Immature natural killer cell (primary cell): ENCODE measurements at places on chromosomes 6 and 20.

- no peak overlapping the region for H3K27ac ChIP-seq
- H3K36me3 ChIP-seq: peaks cover 4% of the 10 kb centered on the region
- no peak for DNase-seq
- H3K4me1 ChIP-seq: peaks cover 6% of the 10 kb centered on the region
Measured at GRCh38 chr20:58237318-58238132, 9.1 kb upstream of the ANKRD60 start.

- H3K27me3 ChIP-seq: peaks cover 3% of the 10 kb centered on the region
- no peak overlapping the region for H3K27ac ChIP-seq
Measured at GRCh38 chr20:51610761-51611624, 68.5 kb upstream of the NFATC2 start.

- no peak overlapping the region for H3K4me3 ChIP-seq
- H3K4me1 ChIP-seq: no peaks in the 10 kb centered on the region
- no peak overlapping the region for H3K27ac ChIP-seq
- no peaks in the 10 kb centered on the region for H3K36me3 ChIP-seq
- H3K27me3 ChIP-seq: peaks cover 7% of the 10 kb centered on the region
Measured at GRCh38 chr20:49559411-49560081, 8.4 kb downstream of the PTGIS start.

DNA sequence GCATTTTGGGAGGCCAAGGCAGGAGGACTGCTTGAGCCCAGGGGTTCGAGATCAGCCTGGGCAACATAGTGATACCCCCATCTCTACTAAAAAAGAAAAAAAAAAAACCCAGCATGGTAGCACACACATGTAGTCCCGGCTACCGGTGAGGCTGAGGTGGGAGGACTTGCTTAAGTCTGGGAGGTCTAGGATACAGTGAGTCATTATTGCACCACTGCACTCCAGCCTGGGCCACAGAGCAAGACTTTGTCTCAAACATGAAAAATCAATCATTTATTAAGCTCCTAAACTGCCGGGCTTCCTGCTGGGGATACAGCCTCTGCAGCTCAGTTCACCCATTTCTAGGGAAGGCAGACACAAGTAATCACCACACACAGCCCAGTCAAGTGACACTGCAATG, 7.3 kb upstream of the USP45 start:
- no peak overlapping the region for H3K4me3 ChIP-seq
- DNase-seq: no peak
- peaks cover 18% of the 10 kb centered on the region for H3K4me1 ChIP-seq

DNA sequence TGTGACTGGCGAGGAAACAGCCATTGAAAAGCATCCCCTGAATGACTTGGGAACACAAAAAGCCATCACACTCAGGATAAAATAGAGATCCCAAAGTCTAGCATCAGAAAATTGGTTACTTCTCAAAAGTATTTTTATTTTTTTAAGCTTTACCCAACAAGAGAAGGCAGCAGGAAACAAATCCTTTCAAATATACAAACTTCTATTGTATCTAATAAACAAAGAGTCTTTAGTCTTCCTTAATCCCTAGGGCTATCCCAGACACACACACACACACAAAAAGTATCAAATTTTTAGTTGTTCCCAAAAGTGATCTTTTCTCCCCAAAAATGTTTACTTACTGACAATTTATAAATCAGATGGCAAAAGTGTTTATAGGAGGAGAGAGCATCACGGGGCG, 33.2 kb upstream of the MARCKS start:
- H3K4me1 ChIP-seq: no peaks in the 10 kb centered on the region
- H3K27ac ChIP-seq: no peak overlapping the region
- DNase-seq: no peak
- no peak overlapping the region for H3K4me3 ChIP-seq
- no peaks in the 10 kb centered on the region for H3K36me3 ChIP-seq

GRCh38 chr20:44758247-44759101, 12.8 kb downstream of the KCNK15 start:
- no peak for DNase-seq
- H3K4me1 ChIP-seq: no peaks in the 10 kb centered on the region
- no peak overlapping the region for H3K27ac ChIP-seq
- no peak overlapping the region for H3K4me3 ChIP-seq
- no peaks in the 10 kb centered on the region for H3K36me3 ChIP-seq

- H3K4me3 ChIP-seq: no peak overlapping the region
- no peaks in the 10 kb centered on the region for H3K27me3 ChIP-seq
- no peaks in the 10 kb centered on the region for H3K36me3 ChIP-seq
- no peak overlapping the region for H3K27ac ChIP-seq
- peaks cover 16% of the 10 kb centered on the region for H3K4me1 ChIP-seq
Measured at GRCh38 chr20:33681728-33682353, 4.3 kb downstream of the E2F1 start.

DNA sequence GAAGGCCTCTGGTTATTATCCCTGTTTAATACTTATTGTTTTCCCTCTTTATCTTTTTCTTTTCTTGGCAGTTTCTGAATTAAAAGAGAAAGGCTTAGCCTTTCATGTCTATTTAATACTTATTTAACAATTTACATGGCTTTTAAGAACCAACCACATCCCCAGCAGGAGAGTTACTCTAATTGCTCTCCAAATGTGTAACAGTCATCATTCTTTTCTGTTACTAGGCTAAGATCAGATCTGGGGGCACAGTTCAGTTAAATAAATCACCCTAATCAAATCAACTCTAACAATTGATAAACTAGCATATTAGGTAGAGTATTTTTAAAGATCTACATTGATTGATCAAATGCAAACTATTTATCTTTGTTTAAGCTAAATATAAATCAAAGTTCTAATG, 54.1 kb upstream of the NT5E start:
- no peak overlapping the region for H3K27ac ChIP-seq
- no peaks in the 10 kb centered on the region for H3K36me3 ChIP-seq
- no peak for DNase-seq
- H3K4me1 ChIP-seq: no peaks in the 10 kb centered on the region

- H3K27ac ChIP-seq: no peak overlapping the region
- no peaks in the 10 kb centered on the region for H3K36me3 ChIP-seq
- no peaks in the 10 kb centered on the region for H3K4me1 ChIP-seq
- peaks cover 2% of the 10 kb centered on the region for H3K27me3 ChIP-seq
- H3K4me3 ChIP-seq: no peak overlapping the region
Measured at GRCh38 chr6:137133122-137133521, 40.3 kb downstream of the IL22RA2 start.

DNA sequence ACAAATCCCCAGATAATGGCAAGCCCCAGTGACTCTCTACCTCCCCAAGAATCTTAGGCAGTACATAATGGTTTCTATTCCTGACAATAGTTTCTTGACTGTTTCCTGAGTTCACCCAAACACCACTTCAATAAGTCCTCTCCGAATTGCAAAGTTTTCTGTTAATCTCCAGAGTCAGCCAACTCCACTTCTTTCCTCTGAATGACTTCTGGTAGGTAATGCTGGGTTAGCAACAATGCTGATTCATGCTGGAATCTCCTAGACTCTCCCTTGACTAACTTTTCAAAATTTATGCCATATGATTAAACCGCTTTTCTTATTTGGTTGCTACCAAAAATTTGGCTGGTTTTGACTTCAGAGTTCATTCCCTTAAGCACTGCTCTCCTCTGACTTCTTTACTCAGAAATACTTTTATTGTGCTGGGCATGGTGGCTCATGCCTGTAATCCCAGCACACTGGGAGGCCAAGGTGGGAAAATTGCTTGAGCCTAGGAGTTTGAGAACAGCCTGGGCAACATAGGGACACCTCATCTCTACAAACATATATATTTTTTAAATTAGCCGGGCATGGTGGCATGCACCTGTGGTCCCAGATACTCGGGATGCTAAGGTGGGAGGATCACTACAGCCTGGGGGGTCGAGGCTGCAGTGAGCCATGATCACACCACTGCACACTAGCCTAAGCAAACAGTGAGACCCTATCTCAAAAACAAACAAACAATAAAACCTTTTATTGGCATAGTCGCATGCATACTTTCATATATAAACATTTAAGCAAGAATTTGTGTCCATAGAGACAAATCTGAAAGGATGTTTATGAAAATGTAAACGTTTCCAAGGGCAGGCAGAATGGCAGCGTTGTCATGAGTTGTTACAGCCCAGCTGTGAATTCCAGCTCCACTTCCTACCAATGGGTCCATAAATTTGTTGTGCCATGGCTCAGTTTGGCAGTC, 249.3 kb upstream of the PLN start:
- H3K4me3 ChIP-seq: no peak overlapping the region
- H3K36me3 ChIP-seq: no peaks in the 10 kb centered on the region
- DNase-seq: no peak
- no peaks in the 10 kb centered on the region for H3K4me1 ChIP-seq

- no peaks in the 10 kb centered on the region for H3K27me3 ChIP-seq
- DNase-seq: no peak
- H3K36me3 ChIP-seq: no peaks in the 10 kb centered on the region
Measured at GRCh38 chr20:1499528-1500420, 8.6 kb upstream of the SIRPB2 start.
